Caki2 (cell line): ENCODE measurements at places on chromosomes 12 and 14.

DNA sequence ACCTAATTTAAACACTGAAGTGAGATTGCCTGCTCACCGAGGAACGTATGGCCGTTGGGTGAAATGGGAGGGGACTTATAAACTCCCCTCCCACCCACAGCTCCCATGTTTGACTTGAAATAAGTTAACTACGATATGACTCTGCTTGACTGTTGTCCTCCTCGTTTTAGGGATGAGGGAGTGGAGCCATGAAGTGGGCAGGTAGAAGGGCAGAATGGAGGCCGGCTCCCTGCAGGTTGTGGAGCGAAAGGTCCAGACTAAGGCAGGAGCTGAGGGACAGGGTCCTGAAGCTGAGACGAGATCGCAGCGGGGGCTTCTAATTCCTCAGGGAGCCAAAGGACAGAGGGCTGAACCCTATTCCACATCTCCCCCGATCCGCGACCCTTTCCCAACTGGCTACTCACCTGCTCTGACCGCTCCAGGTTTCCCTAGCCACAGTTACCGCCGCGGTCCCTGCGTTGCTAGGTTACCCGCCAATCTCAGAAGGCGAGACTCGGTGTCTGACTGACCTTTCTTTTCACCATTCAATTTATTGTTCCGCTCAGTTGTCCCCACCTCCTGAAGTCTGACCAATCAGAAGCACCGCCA lies 577 bp upstream of the TPCN1 start:
- no peak for DNase-seq

DNA sequence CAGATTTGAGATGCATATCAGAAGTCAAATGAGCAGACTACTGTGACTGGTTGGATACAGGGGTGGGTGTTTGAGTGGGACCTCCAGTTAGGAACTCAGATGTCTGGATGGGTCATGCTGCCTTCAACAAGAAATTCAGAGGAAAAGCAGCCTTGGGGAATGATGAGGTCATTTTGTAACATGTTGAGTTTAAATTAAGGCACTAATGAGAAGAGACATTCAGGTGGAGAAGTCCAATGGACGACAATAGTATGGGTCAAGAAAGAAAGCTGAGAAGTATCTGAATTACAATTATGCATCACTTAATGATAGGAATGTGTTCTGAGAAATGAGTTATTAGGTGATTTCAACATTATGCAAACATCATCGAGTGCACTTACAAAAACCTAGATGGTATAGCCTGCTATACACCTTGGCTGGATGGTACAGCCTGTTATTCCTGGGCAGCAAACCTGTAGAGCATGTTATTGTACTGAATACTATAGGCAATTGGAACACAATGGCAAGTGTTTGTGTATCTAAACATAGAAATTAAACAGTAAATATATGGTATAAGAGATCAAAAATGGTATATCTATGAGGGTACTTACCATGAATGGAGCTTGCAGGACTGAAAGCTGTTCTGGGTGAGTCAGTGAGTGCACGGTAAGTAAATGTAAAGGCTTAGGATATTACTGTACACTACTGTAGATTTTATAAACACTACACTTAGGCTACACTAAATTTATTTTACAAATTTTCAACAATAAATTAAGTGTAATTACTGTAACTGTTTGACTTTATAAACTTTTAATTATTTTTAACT lies 414.7 kb downstream of the RAD51B start:
- DNase-seq = no peak

DNA sequence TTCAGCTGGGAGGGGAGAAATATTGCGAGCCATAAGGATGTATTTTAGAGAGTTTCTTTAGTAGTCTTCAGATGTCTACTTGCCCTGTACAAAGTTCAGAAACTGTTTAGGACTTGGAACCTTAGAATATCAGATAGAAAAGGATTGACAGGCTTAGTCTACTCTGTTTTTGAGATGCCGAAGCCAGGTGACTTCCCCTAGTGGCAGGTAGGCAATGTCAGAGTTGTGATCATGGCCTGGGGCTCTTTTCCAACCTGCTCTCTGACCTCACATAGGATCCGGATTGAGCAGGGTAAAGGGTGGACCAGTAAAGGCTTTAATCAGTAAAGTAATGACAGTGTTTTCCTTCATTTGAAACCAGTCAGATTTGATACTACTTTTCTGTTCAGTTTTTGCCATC lies 59.6 kb downstream of the PRKCH start:
- no peak for DNase-seq

DNA sequence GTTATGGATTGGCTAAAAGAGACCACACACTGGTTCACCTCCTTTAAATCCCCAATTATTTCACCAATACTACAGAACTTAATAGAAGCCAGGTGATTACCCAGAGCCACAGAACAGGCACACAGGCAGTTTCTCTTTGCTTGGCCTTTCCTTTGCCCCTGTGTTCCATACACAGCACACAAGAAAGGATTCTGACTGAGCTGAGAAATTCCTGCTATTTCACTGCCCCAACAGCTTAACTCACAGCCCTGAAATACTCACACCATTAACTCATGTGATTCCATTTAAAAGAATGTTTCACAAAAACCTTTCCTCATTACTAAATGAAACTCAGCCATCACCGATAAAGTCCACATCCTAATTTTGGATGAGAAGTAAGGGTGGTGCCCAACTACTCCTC lies 133.6 kb downstream of the MED13L start:
- DNase-seq = no peak
